ENCODE measurements at places on chromosomes 11 and 22.
A peak's percentile ranks its signal among the peaks of the same experiment; 100 is the strongest.

DNA sequence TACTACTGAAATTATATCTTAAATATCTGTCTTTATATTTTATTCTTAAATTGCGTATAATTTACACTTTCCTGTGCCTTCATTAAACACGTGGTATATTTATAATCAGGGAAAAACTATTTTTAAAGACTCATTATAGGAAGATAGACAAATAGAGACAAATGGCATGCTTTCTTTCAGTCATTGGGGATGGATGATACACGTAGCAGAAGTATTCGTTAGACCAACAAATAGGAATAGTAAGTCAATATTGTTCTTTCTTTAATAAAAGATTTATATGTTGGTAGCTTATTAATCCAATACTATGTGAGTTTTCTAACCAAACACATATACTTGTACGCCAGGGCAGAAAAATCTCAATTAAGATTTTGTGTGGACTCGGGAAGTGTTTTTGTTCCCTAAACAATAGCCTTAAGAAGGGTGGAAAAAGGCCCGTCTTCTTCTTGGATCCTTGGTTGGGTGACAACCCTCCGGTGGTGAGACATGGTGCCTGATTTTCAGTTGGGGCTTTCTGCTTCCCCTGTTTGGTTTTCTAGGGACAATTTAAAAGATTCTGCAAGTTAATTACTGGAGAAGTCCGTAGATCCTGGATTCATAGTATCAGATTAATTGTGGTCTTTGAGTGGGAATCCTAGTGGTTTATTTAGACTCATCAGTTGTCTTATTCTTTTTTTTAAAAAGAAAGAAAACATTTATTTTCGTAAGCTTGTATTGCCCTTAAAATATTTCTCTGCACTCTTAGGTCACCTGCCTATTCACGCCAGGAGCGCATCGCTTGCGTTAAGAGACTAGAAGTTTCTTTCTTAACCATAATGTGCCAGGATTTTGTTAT is 83.5 kb upstream of the WNT7B start:
- no peak for DNase-seq

DNA sequence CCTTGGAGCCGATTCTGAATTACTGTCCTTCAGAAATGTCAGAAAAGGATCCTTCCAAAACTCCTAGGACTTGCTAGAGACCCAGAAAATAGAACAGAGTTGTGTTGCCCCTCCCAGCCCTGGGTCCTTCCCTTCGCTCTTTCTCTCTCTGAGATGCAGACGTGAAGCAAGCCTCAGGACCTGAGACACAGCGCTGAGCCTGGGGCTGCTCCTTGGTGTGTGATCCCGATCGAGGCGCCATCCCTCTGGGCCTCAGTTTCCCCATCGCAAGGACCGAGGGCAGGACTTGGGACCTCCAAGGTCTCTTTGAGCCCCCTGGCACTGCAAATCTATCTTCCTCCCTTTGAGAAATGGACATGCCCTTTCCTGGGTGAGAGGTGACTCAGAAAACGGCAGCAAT is 533.5 kb downstream of the TBC1D22A start:
- DNase-seq, result no peak

DNA sequence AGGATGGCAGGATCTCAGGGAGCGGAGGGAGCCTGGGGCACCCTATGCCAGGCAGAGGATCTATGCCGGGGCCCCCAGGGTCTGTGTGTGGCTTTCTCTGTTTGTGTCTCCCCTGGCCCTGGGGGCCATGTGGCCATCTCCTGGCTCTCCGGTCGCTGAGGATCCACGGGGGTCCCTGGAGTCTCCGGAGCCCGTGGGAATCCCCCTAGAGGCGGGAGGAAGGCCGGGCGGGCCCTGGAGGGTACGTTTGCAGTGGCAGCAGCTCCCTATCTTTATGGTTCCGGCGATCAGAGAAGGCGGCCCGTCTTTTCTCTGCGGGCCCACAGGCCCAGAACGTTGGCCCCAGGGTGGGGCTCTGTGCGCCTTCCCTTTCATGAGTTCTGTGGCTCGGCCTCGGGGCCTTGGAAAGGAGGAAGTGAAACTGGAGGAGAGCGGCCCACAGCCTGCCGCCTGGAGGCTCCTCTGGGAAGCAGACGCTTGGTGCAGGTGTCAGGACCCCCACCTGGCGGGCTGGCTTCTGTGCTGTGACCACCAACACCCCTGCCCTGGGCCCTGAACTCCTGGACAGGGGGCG is 82.1 kb downstream of the KCNQ1 start:
- no peak for DNase-seq

DNA sequence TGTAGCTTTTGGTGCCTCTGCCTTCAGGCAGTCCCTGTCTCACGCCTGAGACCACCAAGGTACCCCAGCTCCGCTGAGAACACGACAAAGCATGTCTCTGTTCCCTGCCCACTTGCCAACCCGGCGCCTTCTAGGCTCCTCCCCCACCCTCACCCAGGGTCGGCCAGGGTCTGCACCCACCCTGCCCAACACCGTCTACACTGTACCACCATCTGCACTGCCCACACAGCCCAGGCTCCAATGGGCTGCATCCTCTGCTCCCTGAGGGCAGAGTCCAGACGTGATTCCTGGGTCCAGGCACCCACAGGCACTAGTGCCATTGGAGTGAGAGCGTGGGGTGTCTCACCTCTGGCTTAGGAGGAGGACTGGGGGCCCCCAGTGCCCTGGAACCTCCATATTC is 22.8 kb upstream of the ACR start:
- no peak for DNase-seq

GRCh38 chr11:12291766-12292165 is 85.6 kb upstream of the PARVA start:
- DNase-seq, result no peak

DNA sequence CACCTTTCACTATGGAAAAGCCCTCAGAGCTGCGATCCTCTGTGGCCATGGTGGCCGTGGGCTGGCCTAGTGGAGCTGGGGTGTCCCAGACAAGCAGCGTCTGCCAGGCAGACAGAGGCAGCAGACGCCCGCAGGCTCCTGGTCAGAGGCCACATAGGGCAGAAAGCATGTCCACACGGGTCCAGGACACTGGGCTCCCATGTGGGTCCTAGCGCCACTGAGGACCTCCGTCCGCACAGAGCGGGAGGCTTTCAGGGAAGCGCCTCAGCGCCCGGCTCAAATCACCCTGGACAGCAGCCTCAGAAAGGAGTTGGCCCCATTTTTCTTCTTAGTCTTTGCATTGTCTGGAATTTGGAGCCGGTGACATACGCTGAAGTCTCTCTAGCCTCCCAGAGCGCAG is 389.7 kb downstream of the BRD1 start:
- DNase-seq, result no peak

DNA sequence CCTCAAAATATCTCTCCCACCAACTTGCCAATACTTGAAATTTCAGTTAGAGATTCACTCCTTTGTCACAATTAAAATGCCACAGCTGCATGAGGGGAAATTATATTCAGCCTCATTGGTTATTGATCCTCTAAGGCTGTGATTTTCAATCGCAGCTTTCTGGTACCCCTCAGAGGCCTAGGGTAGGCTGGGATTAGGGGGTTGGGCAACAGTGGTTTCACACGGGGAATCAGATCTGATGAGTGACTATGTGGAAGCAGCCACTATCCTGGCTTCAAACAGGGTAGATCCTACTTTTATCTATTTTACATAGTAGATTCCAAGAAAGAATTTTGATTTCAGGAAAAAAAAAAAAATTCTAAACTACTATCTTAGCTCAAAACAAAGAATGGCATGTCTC is 252.5 kb downstream of the DCDC1 start:
- DNase-seq, result no peak

- no peak for DNase-seq
These were observed 8.6 kb downstream of the PPP6R3 start for GRCh38 chr11:68469122-68469521.

DNA sequence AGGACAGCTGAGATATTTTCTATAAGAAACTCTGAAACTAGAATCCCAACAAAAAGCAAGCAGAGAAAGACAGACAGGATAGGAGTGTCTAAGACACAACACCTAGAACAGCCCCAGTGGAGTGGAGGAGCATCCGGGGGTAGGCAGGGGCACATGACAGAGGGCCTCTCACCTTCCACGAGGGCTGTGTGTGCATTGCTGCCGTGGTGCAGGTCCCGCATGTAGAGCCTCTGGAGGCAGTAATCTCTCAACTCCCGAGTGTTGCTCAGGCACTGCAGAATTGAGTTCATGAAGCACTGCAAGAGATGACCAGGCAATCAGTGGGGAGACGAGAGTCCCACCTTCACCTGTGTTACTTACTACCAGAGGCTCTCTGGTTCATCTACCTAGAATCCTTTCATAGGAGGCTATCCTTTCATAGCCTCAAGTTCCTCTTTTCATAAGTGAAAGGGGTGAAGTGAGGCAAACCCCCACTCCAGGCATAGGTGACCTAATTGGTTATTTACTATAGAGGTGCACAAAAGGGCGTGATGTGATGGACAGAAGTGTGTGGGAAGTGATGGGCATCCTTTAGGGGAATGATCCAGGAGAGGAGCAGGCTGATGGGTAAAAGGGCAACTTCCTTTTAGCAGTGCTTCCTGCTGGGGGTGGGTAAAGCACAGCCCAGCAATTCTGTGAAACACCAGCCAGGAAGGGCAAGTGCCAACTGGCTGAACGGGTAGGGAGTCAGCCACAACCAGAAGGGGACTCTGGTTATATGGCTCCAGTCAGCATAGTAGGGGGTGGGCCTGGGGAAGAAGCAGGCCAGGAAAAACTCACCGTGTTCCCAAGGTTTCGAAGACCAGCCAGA is 13.1 kb upstream of the MFRP start:
- DNase-seq, result no peak

- peak; percentile 31 for DNase-seq
These were observed at the start of gene YPEL4 for GRCh38 chr11:57649826-57650738. YPEL4 (minus strand) TSS chr11:57649912; CDS start chr11:57647107, 2,805 bp downstream.

- DNase-seq, result no peak
These were observed 22.9 kb downstream of the FAR1 start for GRCh38 chr11:13691286-13691899.
